ENCODE measurements at places on chromosomes 5 and 9. TPM values are rescaled to one million over a fixed set of nuclear protein-coding genes. Genes with fewer than 3 reads are reported as not detected.

- peak; percentile 73 for DNase-seq
These were observed 27.4 kb upstream of the CEP120 start for GRCh38 chr5:123450640-123451039.

GRCh38 chr9:91445135-91445534 is 21.5 kb upstream of the NFIL3 start:
- DNase-seq = no peak

DNA sequence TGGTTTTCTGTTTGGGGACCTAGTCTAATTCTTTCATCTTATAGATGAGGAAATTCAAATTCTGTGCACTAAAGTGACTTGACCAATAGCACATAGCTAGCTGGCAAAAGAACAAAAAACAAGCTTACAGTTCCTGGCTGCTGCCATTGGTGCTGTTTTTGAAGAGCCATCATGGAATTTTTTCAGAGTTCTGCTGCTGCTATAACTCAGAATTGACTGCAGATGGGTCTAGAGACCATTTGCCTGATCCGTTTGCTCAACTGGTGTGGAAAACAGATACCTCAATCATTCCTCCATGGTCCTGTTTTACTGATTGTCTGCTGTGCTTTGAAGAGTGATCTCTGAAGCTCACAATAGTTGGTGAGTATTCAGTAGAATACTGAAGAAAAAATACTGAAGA is 15.2 kb downstream of the FBXL7 start:
- DNase-seq = peak; percentile 19

DNA sequence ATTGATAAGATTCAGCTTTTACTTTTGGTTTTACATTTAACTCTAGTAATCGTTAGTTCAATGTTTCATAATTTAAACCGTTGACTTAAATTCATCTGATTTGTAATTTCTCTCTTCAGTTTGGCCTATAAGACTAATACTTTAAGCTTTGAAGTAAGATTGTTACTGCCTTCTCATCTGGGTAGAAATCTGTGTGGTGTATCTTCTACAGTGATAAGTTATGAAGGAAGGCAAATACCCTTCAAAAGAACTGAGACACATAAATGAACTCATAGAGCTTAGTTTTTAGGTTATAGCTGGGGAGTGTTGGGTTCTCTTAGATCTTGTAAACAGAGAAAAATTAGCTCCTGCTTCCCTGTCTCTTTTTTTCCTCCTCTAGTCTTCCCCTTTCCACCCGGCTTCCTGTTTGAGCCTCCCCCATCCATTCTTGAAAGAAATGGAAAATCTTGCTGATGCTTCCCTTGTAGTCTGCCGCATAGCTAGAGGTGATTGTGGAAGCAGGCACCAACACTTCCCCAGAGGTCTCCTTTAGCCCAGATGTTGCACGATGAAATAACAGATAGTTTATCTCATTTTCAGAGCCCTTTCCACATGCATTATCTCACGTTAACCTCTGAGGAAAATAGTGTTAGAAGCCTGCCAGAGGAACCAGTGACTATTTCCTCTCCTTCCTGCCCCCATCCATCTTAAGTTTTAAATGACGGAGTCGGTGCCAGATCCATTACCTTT is 2.0 kb upstream of the F2RL2 start:
- DNase-seq = no peak

DNA sequence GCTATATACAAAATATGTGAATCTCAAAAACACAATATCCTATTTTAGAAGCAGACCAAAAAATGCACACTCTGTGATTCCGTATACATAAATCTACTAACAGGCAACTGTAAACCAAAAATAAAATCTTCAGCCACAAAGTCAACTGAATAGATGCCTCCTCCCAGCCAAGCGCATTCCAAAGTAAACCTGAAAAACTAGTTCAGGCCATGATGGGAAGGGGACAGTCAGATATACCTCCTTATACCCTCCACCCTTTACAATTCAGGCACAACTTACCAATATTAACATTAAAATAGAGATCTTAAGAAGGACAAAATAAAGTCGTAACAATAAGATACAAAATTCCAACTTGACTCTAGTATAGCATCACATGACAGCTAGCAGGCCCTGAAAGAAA is 1604.5 kb upstream of the NUDT12 start:
- DNase-seq = no peak

C9orf50 gene
- total RNA-seq = not detected

GRCh38 chr5:26205121-26205520 is 833.3 kb downstream of the CDH9 start:
- DNase-seq = no peak

- no peak for DNase-seq
These were observed 48.2 kb downstream of the COL27A1 start for GRCh38 chr9:114203410-114204140.

- DNase-seq = no peak
These were observed 1799.9 kb upstream of the ACO1 start for GRCh38 chr9:30584559-30584958.

- DNase-seq = no peak
These were observed 569.7 kb downstream of the ZNF608 start for GRCh38 chr5:124176692-124177091.

TSLP gene
- total RNA-seq = 0.21 TPM

- DNase-seq = no peak
These were observed 574.1 kb downstream of the EBF1 start for GRCh38 chr5:158525663-158526062.

- DNase-seq = no peak
These were observed 216.8 kb downstream of the PAX5 start for GRCh38 chr9:36817160-36817834.

HTR1A gene
- total RNA-seq = not detected

GRCh38 chr9:93585695-93586094 is 9.3 kb downstream of the PHF2 start:
- DNase-seq = no peak

- no peak for DNase-seq
These were observed 99.9 kb downstream of the KLF4 start for GRCh38 chr9:107389617-107390071.

DNA sequence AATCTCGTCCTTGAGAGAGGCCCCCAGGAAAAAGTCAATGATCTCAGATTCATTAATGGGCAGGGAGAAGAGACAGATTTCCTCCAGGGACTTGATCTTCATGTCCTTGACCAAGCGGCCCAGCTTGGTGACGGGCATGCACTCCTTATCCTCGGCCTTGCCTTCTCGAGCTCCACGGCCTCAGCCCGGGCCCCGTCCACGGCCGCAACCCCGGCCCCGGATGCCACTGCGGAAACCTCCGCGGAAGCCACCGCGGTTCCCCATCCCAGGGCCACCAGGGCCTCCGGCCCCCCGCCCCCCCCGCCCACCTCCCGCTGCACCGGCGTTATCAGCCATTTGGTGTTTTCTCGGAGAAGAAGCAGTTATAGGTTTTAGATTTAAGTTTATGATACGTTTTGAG is 18.3 kb downstream of the INVS start:
- DNase-seq = no peak

BARX1 gene
- total RNA-seq = 15.2 TPM

CDC20B gene
- total RNA-seq = not detected

DNA sequence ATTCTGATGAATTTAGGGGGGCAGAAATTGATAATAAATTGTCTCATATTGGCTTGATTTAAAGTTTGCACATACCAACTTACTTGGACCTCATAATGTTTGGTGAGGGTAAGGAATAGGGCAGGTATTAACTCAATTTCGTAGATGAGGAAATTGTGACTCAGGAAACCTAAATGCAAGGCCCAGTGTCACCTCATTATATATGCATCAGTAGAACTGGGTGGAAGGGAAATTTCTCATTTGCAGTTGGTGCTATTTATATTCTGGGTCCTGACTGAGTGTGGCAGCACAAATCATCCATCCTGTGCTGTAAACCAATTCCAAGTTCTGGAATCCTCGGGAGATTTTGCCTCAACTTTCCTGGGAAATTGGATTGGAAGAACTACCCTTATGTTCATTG is 103.0 kb downstream of the SPATA31D1 start:
- DNase-seq = no peak

- DNase-seq = no peak
These were observed 131.1 kb downstream of the FER start for GRCh38 chr5:108878756-108879155.

PCDHGB3 gene
- total RNA-seq = 5.7 TPM

BHMT2 gene
- 5.1 TPM for total RNA-seq

GRCh38 chr5:36422952-36423351 is 121.2 kb upstream of the RANBP3L start:
- no peak for DNase-seq
